ENCODE measurements at places on chromosomes 1 and 21.

DNA sequence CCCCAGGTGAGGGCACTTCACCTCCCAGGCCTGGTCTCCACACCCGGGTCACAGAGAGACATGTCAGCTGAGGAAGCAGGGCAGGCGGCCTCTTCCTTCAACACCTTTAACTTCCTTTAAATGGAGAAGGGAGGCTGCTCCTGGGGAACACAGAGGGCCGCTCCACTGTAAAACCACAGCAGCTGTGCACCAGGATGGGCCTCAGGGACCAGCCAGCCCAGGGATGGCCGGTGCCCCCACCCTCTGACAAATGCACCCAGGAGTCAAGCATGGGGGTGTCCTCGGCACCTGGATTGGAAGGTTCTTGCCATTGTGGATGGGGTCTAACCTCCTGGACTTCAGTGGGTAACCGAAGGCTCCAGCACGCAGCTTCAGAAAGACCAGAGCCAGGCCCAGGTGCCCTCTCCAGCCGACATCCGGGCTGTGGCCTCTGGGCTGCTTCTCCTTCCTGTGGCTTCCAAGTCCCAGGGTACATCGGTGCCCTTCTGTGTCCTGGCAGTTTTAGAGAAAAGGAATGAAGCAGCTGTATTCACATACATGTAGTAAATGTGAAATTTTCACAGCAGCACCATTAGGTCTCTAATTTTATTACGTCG lies 121.7 kb upstream of the COL6A1 start:
- DNase-seq: no peak

GRCh38 chr1:61950418-61950817 lies 208.1 kb downstream of the PATJ start:
- DNase-seq: peak; percentile 3

DNA sequence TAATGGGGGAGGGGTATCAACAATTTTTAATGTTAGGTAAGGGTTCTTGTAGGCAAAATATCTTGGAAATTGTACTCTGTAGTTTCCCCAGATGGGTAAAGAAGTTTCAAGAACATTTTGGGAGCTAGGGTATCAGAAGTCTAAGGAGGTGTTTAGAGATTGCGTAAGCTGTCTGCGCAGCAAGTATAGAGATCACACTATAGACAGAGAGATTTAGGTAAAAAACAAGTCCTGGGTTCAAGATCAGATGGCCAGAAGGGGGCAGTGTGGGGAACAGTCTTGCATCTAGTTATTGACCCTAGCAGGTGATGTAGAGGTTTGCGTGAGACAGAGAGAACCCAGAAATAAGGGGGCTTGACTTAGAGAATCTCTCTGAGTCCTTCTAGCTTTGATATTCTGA lies 80.8 kb downstream of the S1PR1 start:
- DNase-seq: no peak

- DNase-seq: peak; percentile 64
These were observed 59.8 kb upstream of the MORC3 start for GRCh38 chr21:36260030-36260787.

- peak; percentile 38 for DNase-seq
These were observed 145.4 kb downstream of the GALNT2 start for GRCh38 chr1:230212405-230212936.

- DNase-seq: peak; percentile 43
These were observed 56.4 kb upstream of the RGS7 start for GRCh38 chr1:241413386-241413785.

- no peak for DNase-seq
These were observed 2.1 kb upstream of the RAP1GAP start for GRCh38 chr1:21670956-21671902.

GRCh38 chr1:7783178-7783711 lies 846 bp upstream of the PER3 start:
- DNase-seq: no peak

GRCh38 chr1:17206196-17206595 lies 1.3 kb downstream of the PADI1 start:
- no peak for DNase-seq

DNA sequence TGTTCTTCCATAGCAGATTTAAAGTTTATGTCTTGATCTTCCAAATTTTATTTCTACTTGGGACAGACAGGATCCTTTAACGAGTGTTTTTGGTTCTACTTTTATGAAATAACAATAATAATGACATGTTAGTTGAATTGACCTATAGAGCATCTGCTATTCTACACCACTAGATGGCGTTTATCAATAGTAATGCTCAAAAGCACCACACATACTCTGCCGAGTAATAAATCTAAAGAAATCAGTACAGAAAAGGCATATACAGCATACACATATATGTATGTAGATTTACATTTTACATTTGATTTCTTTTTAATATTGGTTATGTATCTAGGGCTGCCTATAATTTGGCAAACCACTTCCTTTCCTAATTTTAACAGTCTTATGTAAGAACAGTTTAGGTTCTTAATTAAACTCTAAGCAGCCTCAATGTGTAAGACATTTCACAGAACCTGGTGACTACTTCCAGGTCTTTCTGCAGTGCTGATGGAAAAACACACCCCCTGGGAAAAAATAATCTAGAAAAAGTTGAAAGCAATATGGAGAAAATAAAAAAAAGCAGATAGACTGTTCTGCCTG lies 5.9 kb upstream of the SIPA1L2 start:
- DNase-seq: peak; percentile 50
